Activated CD8-positive, alpha-beta memory T cell treated with anti-CD3 and anti-CD28 coated beads, Interleukin-2, amount 10 ng/mL, durations not matched to agents 7 days and 5 days (primary cell): ENCODE measurements at places on chromosomes 1 and 21. TPM values are rescaled to one million over a fixed set of nuclear protein-coding genes. Genes with fewer than 3 reads are reported as not detected.

Gene OR6K3
- not detected for total RNA-seq

Gene FCRL1
- not detected for total RNA-seq

Gene P3R3URF
- not detected for total RNA-seq

Gene LMX1A
- total RNA-seq: not detected

Gene TRIM33
- 39.0 TPM for total RNA-seq

Gene SPAG17
- not detected for total RNA-seq

DNA sequence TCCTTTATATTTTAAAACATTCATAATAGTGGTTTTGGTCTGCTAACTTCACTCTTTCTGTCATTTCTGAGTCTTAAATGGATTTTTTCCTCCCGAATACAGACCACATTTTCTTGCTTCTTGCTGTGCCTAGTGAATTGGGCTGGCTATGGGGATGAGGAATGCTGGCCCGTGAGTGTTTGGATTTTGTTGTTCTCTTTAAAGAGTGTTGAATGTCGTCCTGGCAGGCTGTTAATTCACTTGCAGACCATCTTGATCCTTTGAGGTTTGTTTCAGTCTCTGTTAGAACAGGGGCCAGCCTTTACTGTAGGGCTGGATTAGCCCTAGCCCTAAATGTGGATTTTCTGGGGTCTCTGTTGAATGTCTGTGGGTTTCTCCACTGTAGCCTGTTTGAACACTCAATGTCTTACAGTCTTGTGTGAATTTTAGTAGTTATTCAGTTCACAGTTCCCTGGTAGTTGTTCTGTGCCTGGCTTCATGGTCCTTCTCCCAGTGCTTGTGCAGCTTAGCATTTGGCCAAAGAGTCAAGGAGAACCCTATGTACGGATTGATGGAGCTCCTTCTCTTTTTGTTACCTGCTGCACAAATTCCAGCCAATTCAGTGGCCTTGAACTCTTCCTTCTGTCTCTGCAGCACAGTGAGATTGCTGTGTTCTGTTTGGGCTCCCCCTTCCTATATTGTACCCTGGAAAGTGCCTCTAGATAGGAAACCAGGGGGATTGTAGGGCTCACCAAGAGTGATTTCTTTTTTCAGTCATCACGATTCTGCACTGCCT lies 95.7 kb downstream of the DYRK1A start:
- no peak for DNase-seq

DNA sequence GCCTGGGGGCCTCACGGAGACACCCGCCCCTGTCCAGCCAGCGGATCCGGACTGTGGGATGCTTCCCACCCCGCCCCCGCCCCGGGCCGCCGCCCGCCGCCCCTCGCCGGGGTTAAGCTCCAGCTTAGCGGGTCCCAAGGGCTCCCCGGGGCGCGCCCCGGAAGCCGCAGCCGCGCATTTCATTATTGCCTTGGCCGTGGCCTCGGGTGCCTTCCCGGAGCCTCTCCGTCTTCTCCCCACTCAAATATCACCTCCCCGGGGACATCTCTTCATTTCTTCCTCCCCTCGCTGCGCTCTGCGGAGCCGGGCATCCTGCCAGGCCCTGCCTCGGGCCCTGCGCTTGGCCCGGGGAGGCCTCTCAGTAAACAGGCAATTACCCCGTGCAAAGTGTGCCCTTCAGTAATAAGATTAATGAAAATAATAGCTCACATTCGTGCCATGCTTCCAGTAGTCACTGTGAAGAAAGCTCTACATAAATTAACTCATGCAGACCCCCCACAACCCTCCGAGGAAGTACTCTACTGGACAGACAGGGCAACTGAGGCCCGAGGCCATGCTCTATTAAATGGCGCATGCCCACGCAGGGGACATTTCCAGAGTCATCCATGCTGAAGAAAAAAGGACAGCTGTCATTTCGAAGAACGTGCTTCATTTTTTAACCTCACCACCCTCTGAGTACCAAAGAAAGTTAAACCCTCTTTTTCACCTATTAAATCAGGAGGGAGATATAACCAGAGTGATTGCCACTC lies 49.9 kb upstream of the LAPTM5 start:
- no peak for DNase-seq

GRCh38 chr1:206804156-206804737 lies 32.0 kb upstream of the IL10 start:
- DNase-seq: no peak

- no peak for DNase-seq
Measured at GRCh38 chr21:28793043-28793442, 199.6 kb downstream of the LTN1 start.

DNA sequence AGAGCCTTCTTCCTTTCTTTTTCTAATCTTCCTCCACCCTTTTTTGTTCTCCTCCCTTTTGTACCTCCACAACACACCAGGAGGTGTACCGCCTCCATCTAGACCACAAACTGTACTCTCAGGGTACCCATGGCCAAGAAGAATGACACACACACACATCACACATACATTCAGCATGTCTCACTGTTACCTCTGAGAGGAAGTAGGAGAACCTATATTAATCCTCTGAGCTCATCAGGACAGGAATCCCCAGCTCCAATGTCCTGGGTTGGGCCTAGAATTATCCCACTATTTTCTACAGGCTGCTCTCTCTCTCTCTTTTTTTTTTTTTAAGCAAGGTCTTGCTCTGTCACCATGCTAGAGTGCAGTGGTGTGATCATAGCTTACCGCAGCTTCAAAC lies 36.7 kb downstream of the ATP2B4 start:
- peak; percentile 60 for DNase-seq

DNA sequence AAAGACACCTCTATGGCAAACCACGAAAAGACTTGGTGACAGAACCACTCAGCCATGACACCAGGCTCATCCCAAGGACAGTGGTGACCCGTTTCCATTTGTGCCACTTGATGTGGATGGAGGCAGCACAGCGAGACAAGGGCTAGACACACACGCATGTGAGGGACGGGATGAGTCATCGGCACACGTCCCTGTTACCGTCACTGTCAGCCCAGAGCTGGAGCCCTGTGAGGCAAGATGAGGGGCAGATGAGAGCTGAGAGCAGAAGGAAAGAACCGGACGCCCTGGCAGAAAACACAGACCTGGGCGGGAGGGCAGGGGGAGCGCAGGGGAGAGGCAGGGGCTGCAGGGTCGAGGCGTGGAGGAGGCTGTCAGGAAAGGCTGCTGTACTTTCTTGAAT lies 57.8 kb downstream of the SIK1 start:
- no peak for DNase-seq

DNA sequence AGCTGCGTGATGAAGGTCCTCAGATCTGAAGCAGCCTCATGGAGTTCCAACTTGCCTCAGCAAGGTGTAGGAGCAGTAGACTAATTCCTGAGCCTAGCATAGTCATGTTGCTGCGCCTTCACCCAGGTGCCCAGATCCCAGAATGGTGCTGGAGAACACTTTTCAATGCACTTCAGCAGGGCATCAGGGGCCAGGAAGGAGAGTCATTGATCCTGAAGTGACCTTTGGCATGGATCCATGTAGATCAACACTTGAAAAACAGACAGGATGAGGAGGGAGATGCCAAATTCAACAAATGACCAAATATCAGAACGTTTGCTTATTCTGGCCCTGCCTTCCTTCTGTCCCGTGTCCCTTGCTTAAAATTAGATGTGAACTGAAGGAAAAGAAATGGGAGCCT lies 91.9 kb downstream of the LEPR start:
- DNase-seq: no peak

DNA sequence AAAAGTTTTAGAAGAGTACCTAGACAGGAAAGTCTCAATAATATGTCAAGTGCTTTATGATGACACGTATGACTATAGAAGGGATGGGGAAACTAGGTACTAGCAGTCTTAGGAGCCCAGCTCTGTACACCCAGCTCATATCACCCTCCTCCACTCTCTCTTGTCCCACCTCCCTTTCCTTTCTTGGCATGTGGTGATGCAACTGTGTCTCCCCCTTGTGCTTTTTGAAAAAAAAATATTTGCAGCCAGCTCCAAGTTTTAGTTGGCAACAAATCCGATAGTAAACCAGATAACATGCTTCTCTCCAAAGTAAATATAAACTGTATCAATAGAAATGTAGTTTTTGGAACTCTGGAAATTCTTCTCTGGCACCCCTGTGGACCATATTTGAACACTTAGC lies 280.7 kb downstream of the PDE4B start:
- DNase-seq: no peak

- DNase-seq: no peak
Measured at GRCh38 chr1:155198547-155198906, 9.2 kb downstream of the THBS3 start.

GRCh38 chr1:204250428-204251030 lies 36.7 kb upstream of the GOLT1A start:
- DNase-seq: no peak

- DNase-seq: peak; percentile 46
Measured at GRCh38 chr1:67274623-67275325, 32.9 kb upstream of the IL12RB2 start.

- DNase-seq: peak; percentile 48
Measured at GRCh38 chr1:165143437-165144065, 213.0 kb downstream of the LMX1A start.

- DNase-seq: no peak
Measured at GRCh38 chr1:240591078-240591477, 20.9 kb downstream of the GREM2 start.
